ENCODE measurements at places on chromosomes 13 and 19.

DNA sequence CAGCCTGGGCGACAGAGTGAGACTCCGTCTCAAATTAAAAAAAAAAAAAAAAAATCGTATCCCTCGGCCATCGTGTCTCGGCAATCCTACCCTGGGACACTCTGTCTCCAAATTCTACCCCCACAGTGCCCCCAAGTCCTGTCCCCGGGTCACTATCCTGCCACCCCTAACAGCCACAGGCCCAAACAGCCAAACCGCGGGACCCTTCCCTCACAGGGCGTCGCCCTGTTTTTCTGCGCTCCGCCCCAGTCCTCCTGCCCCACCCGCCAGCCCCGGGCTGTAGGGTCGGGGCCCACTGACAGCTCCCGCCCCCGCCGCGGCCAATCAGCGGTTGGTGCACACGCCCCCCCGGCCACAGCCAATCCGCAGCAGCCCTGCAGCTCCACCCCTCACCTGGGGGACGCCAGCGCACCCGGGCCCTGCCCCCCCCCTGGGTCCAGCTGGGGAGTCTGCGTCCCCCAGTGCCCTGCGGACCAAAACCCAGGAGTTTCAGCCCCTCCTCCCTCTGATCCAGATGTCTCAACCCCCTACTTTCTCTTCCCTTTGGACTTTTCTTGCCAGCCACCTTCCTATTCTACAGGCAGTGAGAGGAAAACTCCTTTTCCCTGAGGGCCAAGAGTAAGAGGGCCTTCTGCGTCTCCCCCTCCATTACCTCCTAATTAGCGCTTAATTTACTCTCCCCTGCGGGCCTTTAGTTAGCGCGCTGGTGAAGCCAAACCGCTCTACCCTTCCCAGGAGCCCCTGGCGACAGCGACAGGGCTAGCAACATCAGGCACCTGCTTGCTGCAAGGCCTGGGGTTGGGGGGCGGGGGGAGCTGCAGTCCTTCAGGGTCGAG is 1.5 kb upstream of the BCAT2 start:
- DNase-seq: peak; percentile 95

DNA sequence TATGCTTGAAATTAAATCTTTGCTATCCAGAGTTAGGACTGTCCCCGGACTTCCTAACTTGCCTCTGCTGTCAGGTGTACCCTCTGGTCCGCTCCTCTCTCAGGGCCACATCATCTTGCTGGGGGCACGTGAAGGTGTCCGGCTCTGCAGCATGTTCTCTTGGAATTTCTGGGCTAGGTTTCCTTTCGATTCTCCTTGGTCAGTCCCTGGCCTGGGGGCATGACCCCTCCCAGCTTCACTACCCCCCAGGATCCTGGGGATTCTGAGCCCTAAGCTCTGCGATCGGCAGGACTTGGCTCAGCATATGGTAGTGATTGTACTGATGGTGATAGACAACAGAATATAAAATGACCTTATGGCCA is 5.1 kb upstream of the GPI start:
- peak; percentile 36 for DNase-seq

DNA sequence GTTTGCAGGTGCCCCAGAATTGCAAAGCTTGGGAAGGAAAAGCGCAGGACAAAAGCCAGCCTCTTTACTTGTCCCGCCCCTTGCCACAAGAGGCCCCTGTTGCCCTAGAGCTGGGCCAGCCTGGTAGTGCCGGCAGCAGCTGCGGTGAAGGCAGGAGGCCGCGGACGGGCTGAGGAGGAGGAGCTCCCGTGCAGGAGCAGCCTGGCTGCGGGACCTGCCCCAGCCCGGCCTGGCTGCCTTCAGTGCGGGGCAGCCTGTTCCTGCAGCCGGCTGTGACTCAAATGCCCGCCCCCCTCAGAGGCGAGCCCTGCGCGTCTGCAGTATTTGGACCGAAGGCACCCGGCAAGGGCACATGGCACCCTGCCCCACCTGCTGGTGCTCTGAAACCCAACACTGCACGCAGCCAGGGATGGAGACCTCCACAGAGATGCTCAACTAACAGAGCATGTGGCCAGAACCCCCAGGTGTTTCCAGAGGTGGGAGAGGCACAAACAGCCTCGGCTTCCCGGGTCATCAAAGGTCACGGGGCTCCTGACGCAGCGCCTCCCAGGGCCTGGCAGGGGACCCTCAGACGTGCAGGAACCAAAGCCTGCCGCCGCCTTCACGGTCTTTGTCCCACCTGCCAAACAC is 29.7 kb downstream of the NAXD start:
- peak; percentile 52 for DNase-seq

GRCh38 chr19:46404055-46404752 is 9.2 kb downstream of the CCDC8 start:
- DNase-seq: peak; percentile 81

GRCh38 chr13:106432636-106433035 is 102.8 kb downstream of the EFNB2 start:
- no peak for DNase-seq

- peak; percentile 47 for DNase-seq
Measured at GRCh38 chr19:10271543-10272086, 695 bp downstream of the ICAM1 start.

- DNase-seq: peak; percentile 61
Measured at GRCh38 chr13:32007494-32007893, 24.1 kb upstream of the FRY start.

Measured in NCI-H82 (cell line).